ENCODE measurements at places on chromosomes 13 and 19.

- no peak for DNase-seq
These were observed 9.9 kb upstream of the FPR3 start for GRCh38 chr19:51784922-51785690.

DNA sequence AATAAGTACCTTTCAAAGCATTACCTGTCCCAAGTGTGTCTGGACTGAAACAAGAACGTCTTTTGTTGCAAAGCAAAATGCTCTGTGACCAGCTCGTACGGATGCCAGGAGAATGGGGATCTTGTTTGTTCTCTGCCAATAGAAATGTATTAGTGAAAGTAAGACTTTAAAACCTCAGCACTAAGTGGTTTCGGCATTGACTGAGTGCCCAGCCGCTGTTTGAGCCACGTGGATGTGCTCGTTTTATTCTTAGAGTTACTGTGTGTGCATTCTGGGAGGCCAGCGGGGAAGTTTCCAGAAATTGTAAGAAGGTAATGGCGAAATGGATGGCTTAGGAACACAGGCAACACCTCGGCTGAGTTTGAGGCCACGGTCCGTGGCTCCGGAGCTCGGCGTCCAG lies 117.1 kb upstream of the USP29 start:
- DNase-seq: no peak

DNA sequence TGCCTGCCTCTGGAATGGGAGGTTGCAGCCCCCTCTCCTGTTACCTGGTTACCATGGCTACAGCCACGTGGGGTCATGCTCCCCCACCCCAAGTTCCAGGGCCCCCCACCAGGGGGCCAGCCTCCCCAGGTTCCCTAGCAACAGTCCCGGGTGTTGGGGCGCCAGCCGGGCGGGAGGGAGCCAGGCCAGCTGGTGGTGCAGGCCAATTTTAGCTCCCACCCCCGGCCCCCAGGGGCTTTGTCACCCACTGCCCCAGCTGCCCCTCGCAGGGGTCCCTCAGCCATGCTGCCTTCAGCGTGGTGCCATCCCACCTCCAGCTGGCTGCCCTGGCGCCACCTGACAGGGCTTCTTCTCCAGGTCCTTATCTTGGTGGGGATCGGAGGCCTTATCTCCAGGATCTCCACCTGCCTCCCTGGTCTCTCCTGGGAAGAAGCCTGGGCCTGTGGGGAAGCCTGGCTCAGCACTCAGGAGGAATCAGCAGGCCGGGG lies 3.0 kb downstream of the MARK4 start:
- DNase-seq: no peak

- DNase-seq: no peak
These were observed 53.5 kb upstream of the TSHZ3 start for GRCh38 chr19:31402529-31403316.

DNA sequence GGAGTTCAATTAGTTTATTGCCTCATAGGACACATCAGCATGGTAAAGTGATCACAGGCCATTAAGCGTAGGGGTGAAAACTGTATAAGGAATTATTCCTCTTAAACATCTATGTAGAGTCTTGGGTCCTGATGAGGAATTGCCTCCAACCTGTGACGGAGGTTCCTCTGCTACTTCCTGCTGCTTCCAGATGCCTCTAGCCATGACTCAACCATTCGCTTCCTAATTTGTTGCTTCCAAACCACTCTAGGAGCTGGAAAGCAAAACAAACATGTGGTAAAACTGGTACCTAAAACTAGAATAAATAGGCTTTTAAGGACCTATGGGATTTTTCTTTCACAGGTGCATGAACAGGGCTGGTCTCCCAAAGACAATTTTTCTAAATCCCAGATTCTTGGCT lies 253.8 kb downstream of the KLF12 start:
- no peak for DNase-seq

DNA sequence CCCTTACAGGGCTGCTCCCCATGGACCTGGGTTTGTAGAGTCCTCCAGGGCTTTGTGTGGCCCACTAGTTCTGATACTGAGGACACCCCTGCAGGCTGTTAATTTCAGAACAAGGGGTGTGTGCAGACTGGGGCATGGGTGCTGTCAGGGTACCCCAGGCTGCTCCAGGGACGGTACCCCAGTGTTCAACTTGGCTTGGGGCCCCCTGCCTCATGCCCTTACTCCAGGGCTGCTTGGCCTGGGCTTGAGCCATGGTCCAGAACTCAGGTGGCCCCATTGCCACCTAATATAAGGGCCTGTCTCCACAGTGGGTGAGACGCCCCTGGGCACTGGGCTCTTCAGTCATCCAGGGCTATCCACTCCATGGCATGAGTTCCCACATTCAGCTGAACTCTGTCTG lies 1417.6 kb downstream of the UQCRFS1 start:
- DNase-seq: no peak

- DNase-seq: no peak
These were observed 471.5 kb downstream of the FGF14 start for GRCh38 chr13:101930331-101930730.

- DNase-seq: no peak
These were observed 82.4 kb upstream of the STARD13 start for GRCh38 chr13:33367926-33368325.

DNA sequence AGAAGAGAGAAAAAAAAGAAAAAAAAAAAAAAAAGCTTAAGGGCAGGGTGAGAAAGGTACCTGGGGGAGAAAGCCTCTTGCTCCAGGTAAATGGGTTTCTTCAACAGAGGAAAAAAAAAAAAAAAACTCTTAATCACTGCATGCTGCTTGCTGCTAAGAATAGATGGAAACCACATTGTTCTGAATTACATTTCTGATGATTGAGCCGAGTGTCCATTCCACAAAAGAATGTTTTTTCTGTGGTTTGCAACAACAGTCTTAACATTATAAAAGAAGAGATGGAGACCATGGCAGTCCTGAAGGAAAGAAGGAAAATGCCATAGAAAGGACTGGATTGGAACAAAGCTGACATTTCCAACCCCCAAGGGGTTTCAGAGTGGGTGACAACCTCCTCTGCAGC lies 1312.7 kb downstream of the SLITRK1 start:
- DNase-seq: no peak

DNA sequence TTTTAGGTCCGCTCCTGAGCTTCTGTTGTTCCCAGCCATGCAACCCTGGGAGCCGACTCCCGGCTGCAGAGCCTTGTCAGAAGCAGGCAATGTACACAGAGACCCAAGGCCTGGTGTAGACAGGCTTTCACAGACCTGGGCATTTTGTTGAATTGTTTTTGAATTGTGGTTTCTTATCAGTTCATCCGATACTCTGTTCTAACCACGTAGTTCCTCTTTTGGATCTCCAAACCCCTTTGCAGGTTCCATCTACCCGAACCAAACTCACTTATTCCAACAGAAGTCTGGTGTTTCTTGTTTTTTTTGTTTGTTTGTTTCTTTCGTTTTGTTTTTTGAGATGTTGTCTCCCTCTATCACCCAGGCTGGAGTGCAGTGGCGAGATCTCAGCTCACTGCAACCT lies 6.3 kb upstream of the NLRP2 start:
- no peak for DNase-seq

DNA sequence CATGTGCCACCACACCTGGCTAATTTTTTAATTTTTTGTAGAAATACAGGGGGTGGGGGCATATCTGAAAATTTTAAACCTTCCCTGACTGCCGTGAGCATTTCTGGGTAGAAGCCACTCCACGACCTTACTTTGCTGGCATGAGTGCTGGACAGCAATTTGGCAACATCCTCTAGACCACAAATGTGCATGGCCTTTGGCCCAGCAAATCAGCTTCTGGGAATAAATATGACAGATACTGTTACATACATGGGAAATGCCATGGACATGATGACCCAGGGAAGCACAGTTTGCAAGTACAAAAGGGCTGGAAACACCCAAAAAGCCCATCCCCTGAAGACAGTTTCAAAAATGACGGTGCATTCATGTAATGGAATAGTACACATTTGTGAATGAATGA lies 3.2 kb upstream of the PVR start:
- DNase-seq: no peak

DNA sequence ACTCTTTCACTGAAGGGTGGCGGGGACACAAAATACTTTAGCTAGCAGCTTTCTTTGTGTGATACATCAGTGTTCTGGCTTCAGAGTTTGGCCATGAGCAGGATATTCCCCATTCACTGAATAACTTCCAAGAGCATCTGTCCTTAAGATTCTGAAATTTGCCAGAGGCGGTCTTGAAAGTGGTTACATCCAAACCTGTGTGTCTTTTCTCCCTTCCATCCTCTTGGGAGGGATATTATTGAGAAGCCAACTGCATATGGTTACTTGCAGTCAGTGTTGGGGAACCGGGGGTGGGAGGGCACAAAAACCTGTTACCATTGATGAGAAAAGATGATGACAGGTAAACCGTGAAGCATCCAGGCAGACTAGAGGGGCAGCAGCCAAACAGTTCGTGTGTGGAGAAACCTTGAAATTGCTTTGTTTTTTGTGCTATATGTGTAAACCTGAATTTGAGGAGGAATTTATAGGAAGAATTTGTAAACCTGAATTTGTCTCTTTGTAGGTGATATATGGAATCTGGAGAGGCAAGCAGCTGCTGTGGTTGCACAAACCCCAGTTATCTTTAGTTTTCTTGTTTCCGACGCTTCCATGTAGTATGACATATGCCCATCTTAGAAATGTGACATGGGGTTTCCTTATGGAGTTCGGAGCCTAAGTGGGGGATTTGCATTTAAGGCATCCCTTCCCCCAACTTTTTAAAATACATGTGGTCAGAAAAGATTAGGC lies 104.8 kb downstream of the WDFY2 start:
- no peak for DNase-seq

DNA sequence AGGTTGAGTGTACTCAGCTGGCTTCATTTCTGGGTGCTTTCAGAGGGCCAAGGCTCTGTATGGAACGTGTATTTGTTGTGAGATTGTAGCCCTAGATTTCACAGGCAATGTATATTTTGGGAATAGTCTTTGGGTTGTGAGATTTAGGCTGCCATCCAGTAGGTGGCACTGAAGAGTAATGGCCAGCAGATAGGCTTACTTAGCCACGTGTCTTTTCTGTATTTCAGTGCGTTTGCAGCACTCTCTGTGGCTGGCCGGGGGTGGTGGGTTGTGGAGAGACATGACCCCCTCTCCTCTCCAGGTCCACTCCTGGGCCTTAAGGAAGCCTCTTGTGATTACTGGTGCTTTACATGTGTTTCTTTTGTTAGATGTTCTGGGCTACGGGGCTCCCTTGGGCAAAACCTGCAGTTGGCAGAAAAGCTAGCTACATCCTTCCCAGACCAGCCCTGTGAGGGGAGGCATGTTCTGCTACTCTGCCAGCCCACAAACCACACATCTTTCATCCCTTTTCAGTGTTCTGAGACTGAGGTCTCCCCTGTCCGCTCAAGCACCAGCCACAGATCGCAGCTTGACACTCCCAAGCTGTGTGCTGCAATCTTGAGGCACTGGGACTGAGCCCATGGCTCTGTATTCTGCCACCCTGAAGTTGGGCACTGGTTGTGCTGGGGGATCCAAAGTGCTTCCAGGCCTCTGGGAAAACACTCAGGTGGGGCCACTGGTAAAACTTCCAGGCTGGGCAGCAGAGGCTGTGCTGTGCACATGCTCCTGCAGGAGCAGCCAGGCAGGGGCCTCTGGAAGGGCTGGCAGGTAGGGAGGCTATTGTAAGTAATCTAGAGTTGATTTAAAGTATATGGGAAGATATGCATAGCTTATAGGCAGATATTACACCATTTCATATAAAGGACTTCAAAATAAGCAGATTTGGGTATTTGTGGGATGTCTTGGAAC lies 1096.8 kb upstream of the PCDH20 start:
- no peak for DNase-seq

GRCh38 chr19:14160017-14160703 lies 23.8 kb upstream of the ASF1B start:
- no peak for DNase-seq

All from T-helper 9 cell (primary cell).